ENCODE measurements at places on chromosomes 7 and 10.
A peak's percentile ranks its signal among the peaks of the same experiment; 100 is the strongest.

DNA sequence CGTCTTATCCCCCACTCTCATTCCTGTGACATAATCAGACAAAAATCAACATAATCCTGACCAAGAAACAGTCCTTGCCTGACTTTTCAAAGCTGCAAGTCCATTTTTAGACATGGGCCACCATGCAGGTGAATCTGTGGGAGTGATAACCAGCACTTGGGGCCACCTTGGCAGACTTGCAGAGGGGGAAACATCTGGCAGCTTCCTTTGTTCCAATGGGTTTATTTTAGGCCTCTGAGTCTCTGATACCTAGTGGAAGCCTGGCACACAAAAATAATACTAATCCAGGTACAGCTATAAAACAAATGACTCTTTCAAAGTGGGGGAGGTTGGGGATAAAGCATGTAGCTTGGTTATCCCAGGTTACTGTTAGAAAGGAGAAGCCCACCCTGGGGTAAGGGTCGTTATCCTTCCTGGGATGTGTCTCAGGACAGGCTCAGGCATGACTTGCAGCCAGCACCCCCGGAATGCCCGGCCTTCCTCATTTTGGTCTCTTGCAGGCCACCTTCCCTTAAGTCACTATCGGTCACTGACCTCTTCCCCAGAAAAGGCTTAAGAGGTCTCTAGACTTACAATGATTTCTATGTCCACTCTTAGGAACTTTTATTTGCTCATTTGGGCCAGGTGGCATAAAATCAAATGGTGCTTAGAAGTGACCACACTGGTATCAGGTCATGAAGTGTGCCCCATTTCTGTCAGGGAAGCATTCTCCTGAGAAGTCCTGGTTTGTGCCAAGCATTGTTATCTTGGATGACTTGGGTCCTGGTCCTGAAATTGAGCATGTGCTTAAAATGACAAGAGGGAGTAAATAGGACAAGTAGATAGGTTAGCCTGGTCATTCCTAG is 37.6 kb downstream of the EEPD1 start:
- DNase-seq: no peak

GRCh38 chr10:21314906-21315644 is 210.4 kb downstream of the SKIDA1 start:
- no peak for DNase-seq

DNA sequence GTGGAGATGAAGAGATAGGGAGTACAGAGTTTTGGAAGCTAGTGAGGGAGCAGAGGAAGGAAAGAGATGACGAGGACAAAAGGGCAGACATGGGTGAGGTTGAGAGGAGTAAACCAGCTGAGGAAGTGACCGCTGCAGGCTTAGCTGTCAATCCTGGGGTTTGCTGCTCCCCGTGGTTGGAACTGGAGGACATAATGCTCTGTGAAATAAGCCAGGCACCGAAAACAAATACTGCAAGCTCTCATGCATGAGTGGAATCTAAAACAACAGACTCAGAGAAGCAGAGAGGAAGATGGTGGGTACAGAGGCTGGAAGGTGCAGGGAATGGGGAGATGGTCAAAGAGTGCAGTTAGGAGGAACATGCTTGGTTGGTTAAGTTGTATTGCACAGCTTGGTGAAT is 482.2 kb upstream of the C7orf33 start:
- DNase-seq: no peak

DNA sequence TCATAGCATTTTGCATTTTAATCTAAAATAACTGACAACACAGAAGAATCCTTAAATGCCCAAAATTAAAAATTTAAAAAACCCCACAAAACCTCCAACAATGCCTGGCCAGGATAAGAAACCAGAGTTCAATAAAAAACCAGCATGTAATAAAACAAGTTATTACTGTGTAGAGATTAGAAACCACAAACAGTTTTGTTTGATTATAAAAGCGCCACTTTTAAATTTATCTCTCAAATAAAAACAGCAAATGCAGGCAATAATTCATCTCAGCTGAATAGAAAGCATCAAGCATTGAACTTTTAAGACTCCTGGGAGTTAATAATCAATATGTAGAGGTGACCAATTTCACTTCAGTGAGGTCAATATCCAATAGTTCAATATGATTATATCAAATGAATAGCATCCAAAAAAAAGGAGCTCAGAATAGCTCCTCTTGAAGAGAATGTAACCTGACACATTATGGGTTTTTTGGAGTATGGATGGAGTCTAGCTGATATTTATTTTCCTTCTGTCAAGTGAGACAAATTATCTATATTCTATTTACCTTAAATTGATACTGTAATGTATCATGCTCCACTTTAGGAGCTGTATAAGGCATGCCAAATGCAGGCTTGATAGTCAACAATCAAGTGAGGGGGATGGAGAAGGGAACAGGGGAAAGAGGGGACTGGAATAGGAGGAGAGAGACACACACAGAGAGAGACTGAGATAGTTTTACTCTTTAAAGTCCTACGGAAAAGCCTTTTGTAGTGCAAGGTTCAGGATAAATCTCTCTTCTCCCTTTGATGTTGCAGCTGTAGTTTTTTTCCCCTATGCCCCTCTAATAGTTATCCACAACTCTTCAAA is 130.9 kb downstream of the RSU1 start:
- DNase-seq: no peak

DNA sequence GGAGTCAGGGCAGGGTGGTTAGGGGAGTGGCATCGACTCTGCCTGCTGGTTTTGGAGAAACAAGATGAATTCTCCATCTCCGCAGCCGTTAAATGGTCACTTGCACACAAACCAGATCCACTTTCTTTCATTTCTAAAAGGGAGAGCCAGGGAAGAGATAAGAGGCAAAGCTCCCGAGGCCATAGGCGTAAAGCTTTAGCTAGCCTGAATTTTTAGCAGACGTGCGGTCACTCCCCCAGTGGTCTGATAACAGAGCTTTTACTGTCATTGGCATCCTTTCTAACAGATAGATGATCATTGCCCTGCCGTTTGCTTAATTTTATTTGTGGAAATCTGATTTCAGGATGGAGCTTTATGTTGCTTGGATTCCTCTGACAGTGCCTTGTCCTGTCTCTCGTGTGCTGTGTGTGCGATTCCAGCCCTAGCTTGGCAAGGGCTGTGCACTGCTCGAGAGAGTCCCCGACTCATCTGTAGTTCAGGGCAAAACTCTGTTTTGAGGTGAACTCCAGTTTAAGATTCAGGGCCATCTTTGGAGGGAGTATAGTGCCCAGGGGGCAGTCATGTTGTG is 62.5 kb downstream of the GATA3 start:
- DNase-seq: no peak

DNA sequence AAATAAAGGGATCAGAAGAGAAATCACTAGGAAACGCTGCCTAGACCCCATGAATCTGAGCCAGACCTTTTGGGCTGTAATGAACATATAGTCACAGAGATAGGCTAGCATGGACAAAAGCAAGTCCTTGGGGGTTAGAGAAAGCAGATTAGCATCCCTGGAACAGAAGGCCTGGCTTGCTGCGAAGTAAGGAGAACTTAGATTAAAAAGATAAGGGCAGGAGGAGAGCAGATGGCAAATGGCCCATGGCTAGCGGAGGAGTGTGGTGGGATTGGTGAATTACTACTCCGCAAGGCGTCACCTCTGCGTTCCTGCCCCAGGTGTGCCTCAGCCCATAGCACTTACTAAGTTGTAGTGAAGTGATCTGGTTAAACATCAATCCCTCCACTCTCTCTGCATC is 92.3 kb upstream of the ZNF438 start:
- no peak for DNase-seq

- peak; percentile 15 for DNase-seq
These were observed 121.3 kb upstream of the WIPF3 start for GRCh38 chr7:29684787-29685650.

- DNase-seq: no peak
These were observed 5.5 kb downstream of the CHUK start for GRCh38 chr10:100223879-100224278.

DNA sequence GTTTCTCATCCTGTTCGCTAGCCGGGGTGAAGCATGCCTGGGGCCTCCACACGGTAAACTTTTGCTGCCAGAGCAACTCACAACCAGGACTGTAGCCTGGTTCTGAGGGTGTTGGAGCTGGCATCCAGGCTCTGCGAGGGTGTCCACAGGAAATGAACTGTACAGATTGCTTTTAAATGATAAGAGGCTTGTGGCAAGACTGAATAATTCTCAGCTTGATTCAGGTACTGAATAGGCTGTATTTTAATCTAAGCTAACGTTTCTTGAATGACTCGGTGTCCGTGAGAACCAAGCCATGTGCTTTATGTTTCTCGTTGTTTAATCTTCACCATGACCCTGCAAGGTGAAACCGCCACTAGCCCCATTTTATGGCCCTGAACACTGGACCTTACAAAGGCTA is 49.3 kb downstream of the EEPD1 start:
- DNase-seq: no peak

DNA sequence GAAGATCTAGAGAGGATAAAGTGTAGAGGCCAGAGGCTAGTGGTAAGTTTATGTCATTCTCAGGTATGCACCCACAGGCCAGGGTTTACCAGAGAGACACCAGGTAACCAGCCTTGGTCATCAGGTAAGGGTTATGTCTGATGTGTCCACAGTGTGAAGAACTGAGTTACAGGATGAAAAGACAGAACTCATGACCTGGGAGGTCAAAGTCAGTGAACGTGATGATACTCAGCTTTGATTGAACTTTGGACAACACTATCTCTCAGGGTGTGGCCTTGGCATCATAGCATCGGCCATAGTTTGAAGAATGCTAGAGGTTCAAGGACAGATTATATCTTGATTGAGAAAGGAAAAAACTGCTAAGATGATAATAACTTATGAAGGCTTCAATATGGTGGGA is 37.5 kb downstream of the MGAM start:
- no peak for DNase-seq

DNA sequence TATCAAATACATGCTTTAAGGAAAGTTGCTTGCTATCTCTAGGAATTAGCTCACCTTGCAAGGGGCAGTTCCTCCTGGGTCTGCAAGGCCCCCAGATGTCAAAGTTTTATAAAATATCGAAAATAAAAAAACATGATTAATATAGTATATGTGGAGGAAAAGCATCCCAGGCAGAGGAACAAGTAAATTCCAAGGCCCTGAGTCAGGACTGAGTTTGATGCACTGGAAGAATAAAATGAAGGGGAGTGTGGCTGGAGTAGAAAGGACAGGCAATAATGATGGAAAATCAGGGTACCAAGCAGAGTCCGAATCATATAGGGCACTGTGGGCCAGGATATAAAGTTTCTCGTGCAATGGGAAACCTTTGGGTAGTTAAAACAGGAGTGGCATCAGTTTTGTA is 112.4 kb upstream of the EEPD1 start:
- DNase-seq: no peak

DNA sequence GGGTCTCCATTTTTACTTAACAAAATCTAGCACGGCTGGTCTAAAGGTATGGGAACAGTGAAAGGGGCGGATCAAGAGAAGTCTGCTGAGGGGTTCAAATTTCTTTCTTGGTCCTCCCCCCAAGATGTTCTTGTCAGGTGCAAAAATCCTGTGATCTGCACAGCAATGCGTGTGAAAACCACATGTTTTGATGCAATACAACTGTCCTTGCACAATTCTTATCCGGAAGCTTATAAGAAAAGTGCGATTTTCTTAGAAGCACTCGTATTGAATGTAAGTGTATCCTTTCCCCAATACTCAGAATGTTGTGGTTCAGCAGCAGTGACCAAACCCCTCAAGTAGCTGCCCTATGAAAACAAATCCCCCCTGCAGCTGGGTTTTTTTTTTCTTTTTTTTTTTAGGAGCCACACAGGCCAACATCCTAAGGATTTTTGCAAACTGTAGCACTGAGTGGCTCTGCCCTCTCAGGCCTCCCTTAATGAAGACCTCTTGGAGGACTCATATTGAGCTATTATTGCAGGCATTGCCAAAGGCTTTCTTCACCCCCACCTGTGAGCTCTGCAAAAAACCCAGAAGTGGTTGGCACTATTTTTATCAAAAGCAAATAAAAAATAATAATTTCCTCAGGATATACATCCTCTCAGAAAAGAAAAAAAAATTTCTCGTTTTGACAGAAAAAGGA is 151.9 kb upstream of the ITGB1 start:
- no peak for DNase-seq

- no peak for DNase-seq
These were observed 11.5 kb upstream of the SNX13 start for GRCh38 chr7:17951742-17952254.

DNA sequence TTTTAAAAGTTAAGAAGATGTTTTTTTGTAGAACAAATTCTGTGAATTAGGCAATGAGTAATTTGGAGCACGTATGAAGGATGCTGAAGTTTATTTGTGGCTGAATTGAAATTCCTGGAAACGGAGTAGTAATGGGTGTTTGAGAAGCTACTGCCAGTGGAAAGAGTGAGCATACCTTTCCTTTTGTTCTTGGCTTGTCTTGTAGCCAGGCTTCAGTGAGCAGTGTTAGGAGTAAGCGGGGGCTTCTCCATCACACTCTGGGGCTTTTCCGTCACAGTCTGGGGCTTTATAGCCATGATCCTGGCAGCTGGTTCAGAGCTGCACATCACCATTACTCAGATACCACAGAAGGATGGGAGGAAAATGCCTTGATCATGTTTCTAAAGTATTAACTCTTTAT is 32.3 kb downstream of the GARS1 start:
- DNase-seq: no peak

- DNase-seq: no peak
These were observed 15.5 kb upstream of the C10orf71 start for GRCh38 chr10:49283491-49283890.

DNA sequence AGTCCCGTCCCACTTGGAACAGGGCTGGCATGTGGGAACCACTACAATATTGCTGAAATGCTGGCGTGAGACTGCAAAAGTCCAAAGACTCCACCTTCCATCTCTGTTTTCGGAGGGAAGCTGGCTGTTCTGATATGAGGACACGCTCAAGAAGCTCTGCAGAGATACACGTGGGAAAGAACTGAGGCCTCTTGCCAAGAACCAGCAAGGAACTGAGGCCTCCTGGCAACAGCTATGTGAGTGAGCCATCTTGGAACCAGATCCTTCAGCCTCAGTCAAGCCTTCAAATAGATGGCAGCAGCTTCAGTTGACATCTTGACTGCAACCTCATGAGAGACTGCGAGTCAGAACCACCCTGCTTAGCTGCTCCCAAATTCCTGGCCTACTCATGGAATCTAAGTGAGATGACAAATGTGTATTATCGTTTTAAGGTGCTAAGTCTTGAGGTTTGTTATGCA is 30.8 kb downstream of the SGMS1 start:
- DNase-seq: no peak

- no peak for DNase-seq
These were observed 1.4 kb upstream of the RBP3 start for GRCh38 chr10:47346581-47347302.

DNA sequence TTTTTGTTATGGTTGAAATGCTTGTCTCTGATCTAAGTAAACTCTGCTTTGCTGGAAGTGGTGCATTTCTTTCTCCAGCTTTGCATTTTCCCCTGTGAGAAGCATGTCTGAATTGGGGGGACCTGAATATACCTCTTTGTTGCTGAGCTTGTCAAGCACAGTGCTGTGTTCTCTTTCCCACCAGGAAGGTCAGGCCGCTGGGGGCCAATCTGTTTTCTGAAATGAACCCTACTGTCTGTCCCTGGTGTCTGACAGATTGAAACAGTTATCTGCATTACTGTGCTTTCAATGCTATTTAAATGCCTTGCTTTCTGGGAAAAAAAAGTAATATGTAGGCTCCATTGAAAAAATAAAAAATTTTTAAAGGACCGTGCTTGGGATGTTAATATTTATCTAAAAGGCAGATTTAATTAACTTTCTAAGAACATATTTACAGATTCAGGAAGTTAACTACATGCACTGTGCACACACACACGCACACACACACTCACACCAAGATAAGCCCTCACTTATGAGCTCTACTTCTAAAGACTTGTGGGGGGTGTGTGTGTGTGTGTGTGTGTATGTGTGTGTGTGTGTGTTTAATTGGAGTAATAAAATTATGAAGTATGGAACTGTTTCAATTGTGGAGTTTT is 127.0 kb upstream of the FZD1 start:
- DNase-seq: no peak

GRCh38 chr10:12720217-12720981 is 281.1 kb downstream of the CCDC3 start:
- DNase-seq: no peak
